ENCODE measurements at places on chromosomes 2 and 18.

DNA sequence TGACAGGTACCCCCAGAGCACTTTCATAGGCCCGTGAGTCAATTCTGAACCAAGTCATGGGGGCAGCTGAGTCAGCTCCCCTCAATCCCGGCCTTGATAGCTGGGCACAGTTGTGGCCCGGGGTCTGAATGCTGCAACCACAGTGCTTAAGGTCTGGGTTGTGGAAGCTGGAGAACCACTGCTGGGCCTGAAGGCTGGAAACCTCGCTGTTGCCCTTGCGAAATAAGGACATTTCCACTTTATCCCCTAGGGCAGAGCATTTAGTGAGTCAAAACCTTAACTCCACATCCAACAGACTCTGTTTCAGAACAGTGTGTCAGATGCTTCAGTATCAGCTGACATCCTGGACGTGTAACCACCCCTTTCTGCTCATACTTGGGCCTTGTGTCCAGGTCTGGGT, 58.6 kb downstream of the SP110 start:
- DNase-seq = no peak

DNA sequence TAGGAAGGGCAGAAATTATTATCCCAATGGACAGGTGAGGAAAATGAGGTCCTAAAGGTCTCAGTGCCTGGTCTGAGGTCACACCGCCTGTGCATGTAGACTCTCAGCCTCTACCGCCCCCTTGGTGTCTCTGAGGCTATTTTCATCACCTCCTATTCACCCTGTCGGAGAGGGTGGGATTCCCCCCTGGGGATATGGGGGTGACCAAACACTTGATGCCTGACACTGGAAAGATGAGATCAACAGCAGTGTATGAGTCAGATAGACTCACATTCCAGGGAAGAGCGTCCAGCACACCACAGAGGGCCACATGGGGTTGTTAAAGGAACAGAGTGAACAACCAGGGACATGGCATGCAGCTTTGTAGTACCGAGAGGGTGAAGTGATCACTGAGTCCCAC, 199.7 kb downstream of the SMAD2 start:
- no peak for DNase-seq

DNA sequence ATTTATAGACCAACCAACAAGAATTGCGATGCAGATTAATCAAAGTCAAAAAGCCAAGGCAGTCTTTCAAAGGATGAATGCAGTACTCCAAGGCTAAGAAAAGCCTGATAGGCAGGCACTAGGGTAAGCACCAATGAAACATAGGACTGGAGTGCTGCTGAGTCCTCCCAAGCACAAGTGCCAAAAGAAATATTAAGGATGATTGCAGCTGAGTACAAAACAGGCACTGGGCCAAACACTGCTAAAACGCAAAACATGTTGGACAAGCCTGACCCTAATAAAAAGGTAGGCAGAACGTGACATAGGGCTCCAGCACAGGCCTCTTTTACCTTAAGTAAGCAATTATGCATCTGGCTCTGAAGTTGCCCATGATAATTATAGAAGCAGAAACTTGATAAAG, 160.1 kb upstream of the LRP1B start:
- no peak for DNase-seq

GRCh38 chr2:68467077-68467960, at the start of the genes APLF and FBXO48:
Gene APLF (plus strand): TSS chr2:68467585. CDS start chr2:68467732, 147 bp downstream.
Gene FBXO48 (minus strand): TSS chr2:68467294. CDS start chr2:68465145, 2,149 bp downstream.
- DNase-seq = peak; percentile 97

DNA sequence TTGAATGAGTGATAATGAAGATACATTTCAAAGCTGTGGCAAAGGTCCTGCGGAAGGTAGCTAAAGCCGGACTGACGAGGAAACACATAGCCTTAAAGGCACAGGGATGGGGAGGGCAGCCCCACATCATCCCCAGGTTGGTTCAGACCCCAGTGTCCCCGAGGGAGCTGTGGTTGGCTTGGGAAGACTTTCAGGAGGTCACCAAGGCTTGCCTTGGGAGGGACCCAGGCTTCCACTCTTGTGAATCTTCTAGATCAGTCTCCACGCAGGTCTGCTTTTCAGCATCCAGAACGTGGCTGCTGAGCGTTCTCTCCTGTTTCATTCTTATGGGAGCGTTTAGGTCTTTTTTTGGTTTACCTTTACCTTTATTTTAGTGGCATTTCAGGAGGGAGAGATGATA, 16.8 kb downstream of the KIF1A start:
- no peak for DNase-seq

DNA sequence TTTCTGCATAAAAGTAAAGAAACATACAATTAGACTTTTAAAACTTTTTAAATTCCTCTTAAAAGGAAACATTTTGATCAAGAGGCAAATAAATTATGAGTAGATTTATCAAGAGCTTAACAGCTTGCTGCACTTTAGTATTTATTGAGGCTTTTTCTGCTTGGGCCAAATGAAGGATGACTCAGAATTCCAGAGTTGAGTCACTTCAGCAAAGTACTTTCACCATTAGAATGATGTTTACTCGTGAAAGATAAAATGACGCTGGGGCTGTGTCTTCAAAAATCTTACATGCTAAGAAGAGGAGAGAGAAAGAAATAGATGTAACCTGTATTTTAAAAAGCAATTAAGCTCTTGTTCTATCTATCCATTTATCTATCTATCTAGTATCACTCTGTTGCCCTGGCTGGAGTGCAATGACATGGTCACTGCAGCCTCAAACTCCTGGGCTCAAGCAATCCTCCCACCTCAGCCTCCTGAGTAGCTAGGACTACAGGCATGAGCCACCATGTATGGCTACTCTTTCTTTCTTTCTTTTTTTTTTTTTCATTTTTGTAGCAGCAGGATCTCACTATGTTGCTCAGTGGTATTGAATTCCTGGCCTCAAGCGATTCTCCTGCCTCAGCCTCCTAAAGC, 75.3 kb upstream of the RIOK3 start:
- DNase-seq = no peak

GRCh38 chr2:96960153-96960961, 26.0 kb downstream of the FAM178B start:
- DNase-seq = peak; percentile 95

- DNase-seq = no peak
Observed at GRCh38 chr18:80239830-80240229, 7.5 kb downstream of the PARD6G start.

- DNase-seq = no peak
Observed at GRCh38 chr2:152518641-152519580, 183.9 kb downstream of the FMNL2 start.

DNA sequence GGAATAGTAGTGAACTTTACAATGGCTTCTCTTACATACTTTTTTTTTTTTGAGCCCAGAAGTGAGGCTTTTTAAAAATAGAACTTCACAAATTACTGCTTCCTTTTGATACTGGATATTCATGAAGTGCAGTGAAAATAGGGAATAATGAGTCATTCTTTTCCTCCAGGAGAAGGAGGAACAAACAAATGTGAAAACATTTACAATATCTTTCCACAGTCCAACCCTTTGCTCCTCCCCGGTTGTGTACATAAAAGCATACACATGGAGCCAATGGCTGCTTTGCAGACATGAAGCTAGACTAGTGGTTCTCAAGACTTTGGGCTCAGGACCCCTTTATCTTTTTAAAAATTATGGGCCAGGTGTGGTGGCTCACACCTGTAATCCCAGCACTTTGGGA, 266.9 kb downstream of the GBX2 start:
- no peak for DNase-seq

DNA sequence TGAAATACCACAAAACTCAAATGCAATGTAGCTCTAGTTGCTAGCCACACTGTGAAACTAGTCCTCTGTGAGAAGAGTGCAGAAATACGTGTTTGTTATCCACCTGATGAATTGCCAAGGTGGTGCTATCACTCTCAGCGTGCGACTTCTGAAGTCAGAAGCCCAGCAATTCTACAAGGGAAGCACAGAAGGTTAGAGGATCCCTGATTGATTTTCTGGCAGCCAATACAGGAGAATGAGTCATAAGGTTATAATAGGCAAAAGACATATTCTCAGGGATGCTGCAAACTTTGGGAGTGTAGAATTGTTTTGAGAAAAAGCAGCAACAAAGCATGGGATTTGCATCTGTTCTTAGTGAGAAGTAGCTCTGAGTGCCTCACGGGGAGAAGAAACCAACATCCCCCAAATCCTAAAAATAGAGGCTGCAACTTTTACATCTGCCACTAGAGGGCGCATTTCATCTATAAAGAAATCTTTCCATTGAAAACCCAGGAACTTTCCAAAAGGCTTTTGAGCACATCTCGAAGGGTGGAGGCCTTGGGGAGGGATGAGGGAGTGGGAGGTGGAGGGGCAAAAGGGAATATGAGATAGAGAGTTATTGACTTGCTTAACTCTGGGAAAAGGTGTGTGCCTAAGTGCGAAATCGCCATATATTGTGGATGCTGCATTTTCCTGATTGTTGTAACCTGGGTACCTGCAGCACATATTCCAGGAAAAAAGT, 78.0 kb downstream of the TMEM182 start:
- DNase-seq = peak; percentile 58

GRCh38 chr18:70454704-70455322, 166.0 kb downstream of the SOCS6 start:
- no peak for DNase-seq

DNA sequence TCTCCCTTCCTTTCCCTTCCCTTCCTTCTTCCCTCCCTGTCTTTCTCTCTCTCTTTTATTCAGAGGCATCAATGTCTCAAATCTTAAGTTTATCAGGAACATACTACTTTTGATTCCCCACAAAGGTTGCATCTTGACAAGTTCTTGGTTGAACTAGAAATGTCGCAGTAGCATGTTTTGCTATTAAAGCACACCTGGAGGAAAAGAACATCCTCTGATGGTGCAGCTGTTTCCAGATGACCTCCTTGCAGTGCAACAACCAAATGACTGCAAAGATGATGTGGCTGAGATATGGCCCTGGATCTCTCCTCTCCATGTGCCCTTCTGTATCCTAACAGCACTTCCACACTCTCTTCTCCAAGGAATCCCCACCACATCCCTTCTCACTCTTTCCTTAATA, 127.2 kb downstream of the SLC8A1 start:
- DNase-seq = no peak

- DNase-seq = no peak
Observed at GRCh38 chr18:58349650-58350049, 279.2 kb downstream of the ALPK2 start.

- DNase-seq = no peak
Observed at GRCh38 chr18:35481960-35482366, 15.8 kb downstream of the INO80C start.

DNA sequence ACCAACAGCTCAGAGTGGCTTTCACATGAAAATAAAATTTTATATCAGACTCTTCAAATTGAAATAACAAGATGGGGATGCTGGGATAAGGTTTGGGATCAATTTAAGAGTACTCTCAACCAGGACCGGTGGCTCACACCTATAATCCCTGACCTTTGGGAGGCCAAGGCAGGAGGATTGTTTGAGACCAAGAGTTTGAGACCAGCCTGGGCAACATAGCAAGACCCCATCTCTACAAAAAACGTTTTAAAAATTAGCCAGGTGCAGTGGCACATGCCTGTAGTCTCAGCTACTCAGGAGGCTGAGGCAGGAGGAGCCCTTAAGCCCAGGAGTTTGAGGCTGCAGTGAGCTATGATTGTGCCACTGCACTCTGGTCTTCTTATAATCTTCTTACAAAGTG, 2.6 kb downstream of the LMAN2L start:
- no peak for DNase-seq

GRCh38 chr18:58272779-58273435, 228.9 kb downstream of the NEDD4L start:
- DNase-seq = no peak

GRCh38 chr18:23223641-23224040, 88.4 kb downstream of the CABLES1 start:
- DNase-seq = no peak

DNA sequence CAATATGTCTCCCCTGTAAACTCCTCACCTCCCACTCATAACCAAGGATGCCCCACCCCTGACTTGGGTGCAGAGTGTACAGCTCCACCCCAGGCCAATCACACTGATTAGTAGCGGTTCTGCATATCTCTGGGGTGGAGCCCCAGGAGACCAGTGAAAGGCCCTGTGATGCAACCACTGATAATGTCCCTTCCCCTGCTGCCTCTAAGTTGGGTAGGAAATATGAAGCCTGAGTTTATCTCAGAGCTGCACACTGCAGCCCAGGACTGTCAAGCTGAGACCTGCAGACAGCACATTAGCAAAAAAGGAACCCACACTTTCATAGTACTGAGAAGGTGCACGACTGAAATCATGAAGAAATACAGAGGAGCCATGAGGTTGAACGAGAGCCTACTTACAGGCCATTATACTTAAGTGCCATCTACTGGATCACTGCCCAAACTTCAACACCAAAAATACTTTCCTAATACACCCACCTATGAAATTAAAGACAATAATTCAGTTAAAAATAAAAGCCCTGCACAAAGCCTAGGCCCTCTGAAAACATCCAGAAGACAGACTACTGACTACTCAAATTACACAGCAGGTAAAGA, 455.4 kb upstream of the LRRTM4 start:
- DNase-seq = no peak

DNA sequence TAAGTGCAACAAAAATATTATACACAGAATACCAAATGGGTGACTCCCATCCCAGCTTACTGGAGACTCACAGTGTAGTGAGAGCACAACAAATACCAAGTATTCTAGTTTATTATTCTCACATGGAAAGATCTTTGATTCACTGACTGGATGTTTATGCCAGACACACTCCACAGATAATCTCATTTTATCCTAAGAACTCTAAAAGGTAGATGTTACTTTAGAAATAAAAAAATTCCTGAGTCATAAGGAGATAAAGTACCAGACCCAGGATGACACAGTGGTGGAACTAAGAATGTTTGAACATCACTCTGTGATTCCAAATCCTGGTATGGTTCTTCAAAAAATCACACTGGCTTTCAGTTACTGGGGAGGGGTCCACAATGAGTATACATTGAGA, 136.2 kb downstream of the CDH2 start:
- DNase-seq = no peak

DNA sequence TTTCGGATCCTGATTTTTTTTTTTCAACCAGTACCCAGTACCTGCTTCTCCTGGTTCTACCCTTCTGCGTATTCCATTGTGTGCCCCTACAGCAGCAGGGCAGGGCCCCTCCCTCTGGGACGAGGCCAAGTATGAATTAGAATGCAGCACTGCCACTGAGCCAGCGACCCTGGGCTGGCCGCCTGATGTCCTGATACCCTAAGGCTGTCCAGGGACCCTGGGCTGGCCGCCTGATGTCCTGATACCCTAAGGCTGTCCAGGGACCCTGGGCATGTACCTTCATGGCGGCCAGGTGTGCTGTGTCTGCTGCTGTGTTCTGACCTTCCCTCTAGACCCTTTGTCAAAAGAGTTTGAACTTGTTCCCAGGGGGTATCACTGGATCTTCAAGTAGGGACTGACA, 42.9 kb downstream of the CABLES1 start:
- no peak for DNase-seq

- no peak for DNase-seq
Observed at GRCh38 chr2:169291517-169291916, 70.8 kb downstream of the LRP2 start.

DNA sequence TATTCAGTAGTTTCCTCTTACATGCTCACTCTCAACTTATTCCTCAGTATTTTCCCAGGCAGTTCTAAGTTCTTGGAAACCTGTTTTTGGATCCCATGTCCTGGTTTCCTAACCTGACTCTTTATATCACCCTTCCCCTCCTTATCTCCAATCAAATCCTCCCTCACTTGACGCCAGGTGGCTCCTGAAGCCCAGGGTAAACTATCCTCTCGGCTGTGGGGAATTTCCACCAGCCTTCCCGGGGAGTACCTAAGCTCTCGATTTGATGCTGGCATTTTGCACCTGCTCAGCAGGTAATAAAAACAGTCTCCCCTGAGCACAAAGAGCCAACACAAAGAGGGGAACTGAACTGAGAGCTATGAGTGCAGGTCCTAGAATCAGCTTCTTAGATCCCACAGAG, 538.0 kb downstream of the SLC4A3 start:
- no peak for DNase-seq

- peak; percentile 83 for DNase-seq
Observed at GRCh38 chr2:219230059-219230540, 494 bp downstream of the ANKZF1 start.

Measured in activated CD8-positive, alpha-beta memory T cell treated with anti-CD3 and anti-CD28 coated beads, Interleukin-2, amount 50 U/mL, for 48 hours (primary cell).